ENCODE measurements at places on chromosomes 6 and 20.

DNA sequence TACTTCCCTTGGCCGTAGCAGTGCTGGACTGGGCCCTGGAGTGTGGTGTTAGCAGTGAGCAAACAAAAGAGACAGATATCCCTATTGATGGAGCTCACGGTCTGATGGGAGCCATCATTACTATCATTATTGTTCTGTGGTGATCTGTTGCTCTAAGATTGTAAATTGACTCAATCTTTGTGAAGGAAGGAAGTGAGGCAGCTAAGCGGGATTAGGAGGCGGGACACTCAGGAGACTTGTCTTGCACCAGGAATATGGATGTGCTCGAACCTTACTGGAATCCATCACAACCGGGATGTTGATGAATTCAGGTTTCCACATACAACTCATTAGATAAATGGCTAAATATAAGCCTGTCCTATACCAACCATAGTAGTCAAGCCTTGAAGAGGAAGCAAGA, 25.5 kb upstream of the FAM50B start:
- DNase-seq, result no peak

- DNase-seq, result no peak
These were observed 1.6 kb downstream of the PPP1R16B start for GRCh38 chr20:38806855-38807655.

DNA sequence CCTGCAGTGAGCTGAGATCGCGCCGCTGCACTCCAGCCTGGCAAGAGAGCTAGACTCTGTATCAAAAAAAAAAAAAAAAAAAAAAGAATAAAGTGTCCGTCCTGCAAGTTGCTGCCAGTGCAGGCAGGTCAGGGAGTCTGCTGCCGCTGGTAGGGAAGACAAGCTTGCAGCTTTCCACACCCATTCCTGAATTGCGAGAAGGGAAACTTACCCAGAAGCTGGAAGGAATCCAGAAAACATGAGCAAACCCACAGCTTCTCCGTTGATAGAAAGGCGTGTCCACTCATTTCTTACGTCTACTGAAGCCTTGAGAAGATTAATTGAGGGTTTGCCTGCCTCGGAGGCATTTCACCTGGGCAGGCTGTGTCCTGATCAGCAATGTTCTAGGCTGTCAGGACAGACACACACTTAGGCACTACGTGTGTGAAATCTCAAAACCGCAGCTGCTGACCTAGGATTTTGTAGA, 61.6 kb upstream of the DSP start:
- no peak for DNase-seq

DNA sequence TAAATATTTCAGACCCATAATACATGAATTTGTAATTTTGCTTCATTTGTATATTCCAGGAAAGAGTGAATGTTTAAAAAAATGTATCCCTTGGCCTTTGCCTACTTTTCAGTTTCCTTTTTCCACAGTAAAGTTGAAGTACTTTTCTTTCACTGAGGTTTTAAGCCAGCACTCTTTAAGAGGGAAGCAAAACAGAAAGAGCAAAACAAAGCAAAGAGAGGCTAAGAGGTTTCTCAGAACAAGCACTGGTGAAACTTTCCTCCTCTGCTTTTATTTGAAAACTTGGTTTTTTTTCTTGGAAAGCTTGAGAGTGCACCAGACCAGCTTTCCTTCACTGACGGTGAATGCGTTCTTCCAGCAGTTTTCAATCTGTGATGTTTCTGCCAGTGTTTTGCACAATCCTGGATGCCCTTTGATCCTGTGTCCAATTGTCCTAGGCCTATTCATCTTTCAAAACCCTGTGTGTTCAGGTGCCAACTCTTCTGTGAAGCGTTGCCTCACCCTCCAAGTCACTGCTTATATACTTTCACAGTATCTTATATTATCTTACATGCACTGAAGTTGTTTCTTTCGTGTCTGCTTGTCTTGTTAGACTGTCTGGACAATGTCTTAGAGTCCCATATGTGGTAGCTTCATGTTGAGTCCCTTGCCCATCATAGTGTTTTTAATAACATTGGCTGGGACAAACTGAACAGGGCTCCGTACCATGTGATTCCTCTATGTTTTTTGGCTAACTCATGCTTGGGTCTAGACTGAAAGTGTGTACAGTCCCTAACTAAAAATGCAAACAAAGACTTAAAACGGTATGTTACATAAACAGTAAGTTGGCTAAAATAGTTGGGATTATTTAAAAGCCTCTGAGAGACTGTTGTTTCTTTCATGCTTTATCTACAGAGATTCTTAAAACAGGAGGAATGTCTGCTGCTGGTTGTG, 1.9 kb downstream of the RNF217 start:
- DNase-seq, result no peak

- no peak for DNase-seq
These were observed 72.1 kb downstream of the MAP3K5 start for GRCh38 chr6:136720045-136720770.

- DNase-seq, result no peak
These were observed 67.9 kb downstream of the DNAAF9 start for GRCh38 chr20:3339571-3339970.

- no peak for DNase-seq
These were observed 86.7 kb downstream of the GRM4 start for GRCh38 chr6:34059136-34059731.

DNA sequence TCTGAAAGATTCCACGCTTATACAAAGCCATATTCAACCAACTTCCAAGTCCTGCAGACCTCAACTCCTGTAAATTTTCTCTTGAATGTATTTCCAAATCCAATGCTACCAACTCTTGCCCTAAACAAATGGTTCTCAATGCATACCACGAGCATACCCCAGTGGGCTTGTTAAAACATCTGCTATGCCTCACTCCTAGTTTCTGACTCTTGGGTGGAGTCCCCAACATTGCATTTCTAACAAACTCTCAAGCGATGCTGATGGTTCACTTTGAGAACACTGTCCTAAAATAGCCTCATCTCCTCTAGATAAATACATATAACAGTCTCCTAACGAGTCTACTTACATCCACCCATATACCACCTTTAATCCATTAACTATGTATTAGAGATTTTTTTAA, 7.3 kb downstream of the HBS1L start:
- no peak for DNase-seq

- DNase-seq, result no peak
These were observed 44.0 kb downstream of the SPDEF start for GRCh38 chr6:34511915-34512737.

- DNase-seq, result no peak
These were observed 492.5 kb upstream of the FLRT3 start for GRCh38 chr20:14829906-14830305.

GRCh38 chr6:156421933-156422332, 355.2 kb upstream of the ARID1B start:
- no peak for DNase-seq

- no peak for DNase-seq
These were observed 63.5 kb downstream of the GCNT2 start for GRCh38 chr6:10584607-10585006.

- no peak for DNase-seq
These were observed 741.4 kb upstream of the MAP3K7 start for GRCh38 chr6:91328241-91328640.

DNA sequence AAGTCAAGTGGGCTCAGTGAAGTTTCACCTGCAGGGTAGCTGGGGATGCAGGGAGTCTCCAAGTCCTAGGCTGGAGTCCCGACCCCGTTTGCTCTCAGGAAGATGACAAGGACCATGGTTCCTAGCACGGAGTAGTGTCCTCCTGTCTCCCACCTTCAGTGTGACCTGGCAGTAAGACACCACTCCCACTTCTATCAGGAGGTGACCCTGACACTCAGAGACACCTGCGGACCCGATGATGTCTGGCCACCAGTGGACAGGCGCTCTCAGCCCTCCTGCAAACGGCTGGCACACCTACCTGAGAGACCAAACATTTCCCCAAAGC, 1.1 kb downstream of the SOD2 start:
- DNase-seq, result no peak

DNA sequence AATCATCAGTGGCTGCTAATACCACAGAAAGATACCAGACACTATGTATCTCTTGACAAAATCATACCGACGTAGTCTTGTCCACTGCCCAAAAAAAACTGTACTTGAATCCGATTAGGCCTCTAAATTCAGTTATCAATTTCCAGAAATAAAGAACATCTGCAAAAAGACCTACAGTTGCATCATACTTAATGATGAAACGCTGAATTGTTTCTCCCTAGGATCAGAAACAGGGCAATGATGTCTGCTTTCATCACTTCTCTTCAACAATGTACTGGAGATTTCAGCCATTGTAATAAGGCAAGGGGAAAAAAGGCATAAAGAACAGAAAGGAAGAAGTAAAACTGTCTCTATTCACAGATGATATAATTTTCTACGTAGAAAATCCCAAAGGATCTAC, 152.0 kb downstream of the TASP1 start:
- no peak for DNase-seq
